ENCODE measurements at places on chromosomes 7 and 10.
A peak's percentile ranks its signal among the peaks of the same experiment; 100 is the strongest.

DNA sequence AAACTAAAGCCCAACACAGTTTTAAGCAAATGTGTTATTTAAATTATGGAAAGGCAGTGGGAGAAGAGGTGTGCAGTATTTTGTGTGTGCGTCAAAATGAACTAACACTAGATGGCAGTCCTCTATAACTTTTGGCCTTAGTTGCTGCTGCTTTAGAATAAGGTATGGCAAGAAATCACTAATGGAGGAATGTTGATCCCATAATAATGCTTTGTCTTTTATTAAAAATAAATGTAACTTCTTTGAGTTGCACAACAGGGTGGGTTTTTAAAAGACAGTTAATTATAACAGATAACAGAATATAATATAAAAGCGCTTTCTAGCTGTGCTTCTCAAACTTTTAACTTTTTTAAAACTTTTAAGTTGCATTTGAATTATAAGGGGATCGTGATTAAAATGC, 56.4 kb downstream of the BBS9 start:
- DNase-seq: peak; percentile 62

DNA sequence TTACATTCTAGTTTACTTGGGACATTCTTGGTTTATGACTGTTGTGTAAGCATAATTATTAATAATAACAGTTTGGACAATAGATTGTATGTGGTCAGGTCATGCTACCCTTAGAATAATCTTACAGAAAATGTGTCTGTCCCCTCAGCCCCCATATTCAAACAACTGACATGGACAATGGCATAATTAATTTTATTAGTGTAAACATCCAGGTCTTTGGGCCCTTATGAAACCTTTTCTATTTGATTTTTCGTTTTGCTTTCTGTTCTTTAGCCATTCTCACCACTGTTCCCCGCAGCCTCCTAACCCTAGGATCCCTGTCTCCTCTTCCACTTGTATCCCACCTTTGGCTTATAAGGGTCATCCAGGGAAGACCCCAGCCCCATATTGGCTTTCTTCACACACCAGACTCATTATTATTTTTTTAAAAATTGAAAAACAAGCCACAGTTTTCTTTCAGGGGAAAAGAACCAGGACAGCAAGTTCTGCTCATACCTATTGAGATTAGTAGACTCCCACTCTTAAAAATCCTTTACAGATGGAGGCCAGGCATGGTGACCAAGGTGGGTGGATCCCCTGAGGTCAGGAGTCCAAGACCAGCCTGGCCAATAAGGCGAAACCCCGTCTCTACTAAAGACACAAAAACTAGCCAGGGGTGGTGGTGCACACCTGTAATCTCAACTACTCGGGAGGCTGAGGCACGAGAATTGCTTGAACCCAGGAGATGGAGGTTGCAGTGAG, 11.5 kb downstream of the VIM start:
- DNase-seq: no peak

DNA sequence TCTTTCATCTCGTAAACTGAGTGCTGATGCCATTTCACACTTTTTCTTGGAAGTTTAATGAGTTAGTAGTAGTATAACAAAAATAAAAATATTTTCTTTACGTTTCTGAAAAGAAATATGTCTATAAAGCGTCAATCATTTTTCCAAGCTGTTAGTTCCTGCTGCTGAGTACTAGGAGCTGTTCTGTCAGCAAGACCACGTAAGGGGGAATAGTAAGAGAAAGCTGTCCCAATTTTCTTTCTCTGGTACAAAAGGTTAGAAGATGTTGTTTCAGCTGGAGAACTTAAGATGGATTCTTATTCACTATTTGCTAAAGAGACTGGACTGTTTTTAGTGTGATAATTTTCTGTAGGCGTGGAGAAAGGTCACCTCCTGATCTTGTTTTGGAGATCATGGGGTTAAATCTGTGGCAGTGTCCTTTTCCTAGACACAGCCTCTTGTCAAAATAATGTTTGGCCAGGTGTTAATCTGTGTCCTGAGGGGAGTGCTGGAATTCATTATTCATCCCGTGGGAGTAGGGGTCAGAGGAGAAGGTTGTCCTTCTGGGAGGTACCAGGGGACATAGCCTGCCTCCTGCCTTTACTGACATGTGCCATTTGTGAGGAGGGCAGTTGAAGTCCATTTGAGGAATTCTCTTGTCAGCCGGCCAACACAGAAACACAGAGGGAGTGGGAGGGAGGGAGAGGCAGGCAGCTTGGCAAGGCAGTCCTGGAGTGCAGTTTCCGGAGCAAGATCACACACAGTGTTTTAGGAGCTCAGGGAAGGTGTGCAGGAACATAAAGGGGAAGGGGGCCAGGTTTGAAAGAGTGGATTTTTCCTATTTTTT, 368.7 kb downstream of the AUTS2 start:
- DNase-seq: peak; percentile 61

- no peak for DNase-seq
Measured at GRCh38 chr7:70456719-70457118, 675.2 kb upstream of the GALNT17 start.

GRCh38 chr7:41974870-41975557, 262.0 kb downstream of the GLI3 start:
- no peak for DNase-seq

- no peak for DNase-seq
Measured at GRCh38 chr7:114825423-114825951, 96.4 kb upstream of the MDFIC start.

DNA sequence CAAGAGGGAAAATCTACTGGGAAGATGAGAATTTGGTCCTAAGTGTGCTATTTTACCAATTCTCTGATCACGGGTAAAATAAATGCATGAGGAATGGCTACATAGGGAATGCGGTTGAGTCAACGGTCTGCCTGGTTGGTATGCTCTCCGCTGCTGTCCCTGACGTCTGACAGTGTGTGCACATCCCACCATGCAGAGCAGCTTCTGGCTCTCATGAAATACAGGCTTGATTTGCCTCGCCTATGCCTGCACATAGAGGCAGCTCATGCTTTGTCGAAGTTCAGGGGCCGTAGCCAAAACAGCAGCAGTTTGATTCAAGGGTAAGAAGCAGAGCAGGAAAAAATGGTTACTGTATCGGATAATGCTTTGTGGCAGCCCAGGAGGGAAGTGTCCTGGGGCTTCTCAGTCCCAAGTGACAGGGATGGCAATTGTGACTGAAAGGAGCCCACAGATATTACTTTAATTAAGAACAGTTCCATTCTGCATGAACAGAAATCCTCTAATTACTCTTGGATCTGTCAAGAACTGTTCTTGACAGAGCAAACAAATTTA, 268.4 kb upstream of the SLC26A5 start:
- DNase-seq: peak; percentile 70

GRCh38 chr7:27709137-27710075, 30.6 kb upstream of the TAX1BP1 start:
- DNase-seq: no peak

GRCh38 chr7:73716318-73716890, 3.1 kb downstream of the STX1A start:
- no peak for DNase-seq

GRCh38 chr7:149468208-149468607, 7.3 kb upstream of the ZNF777 start:
- no peak for DNase-seq

DNA sequence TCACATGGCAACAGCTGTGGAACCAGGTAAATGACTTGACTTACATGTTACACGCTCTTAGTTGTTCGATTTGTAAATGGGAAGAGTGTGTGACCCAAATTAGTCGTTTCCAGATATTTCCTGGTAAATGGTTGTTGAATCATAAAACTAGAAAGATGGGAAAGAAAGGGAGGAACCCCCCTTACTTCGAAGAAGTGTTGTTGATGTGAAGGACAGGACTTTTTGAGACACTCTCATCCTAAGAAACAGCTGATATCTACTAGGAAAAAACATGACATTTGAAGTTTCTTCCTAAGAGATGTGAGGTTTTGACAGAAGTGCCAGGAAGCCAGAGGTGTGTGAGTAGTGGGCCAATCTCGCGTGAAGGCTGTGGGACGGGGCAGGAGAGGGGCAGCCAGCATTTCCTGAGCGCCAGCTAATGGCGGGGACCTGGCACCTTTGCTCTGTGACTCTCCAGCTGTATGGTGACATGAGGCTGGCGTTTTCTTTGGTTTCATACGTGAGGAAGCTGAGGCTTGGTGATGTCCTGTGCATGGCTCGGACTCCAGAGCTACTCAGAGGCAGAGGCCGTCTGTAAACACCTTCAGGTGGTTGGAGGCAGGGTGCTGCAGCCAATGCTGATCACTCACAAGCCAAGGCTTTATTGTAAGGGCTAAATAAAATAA, 53.7 kb downstream of the IKZF1 start:
- no peak for DNase-seq

DNA sequence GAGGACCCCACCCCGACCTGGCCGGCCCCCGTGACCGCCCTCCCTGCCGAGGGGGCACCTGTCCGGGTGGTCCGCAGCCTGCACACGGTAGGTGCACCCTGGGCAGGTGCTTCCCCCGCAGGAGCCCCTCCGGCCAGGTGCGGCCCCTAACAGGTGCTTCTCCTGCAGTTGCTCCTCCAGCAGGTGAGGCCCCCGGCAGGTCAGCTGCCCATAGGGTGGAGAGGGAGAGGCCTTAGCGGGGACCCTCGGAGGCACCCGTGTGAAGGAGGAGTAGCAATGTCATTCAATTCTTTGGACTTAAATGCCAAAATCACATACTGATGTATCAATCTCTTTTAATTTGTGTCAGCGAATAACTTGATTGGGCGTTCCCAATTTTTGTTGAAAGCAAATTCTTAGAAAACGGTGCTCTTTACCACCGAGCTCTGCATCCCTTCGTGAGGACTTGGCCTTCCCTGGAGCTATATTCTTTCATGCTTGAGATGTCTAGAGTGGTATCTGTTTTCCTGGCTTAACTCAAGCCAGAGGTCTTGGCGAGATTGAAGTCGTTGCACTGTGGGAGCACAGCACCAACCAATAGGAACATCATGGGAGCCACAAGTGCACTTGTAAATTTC, 738 bp upstream of the NCAPG2 start:
- peak; percentile 34 for DNase-seq

DNA sequence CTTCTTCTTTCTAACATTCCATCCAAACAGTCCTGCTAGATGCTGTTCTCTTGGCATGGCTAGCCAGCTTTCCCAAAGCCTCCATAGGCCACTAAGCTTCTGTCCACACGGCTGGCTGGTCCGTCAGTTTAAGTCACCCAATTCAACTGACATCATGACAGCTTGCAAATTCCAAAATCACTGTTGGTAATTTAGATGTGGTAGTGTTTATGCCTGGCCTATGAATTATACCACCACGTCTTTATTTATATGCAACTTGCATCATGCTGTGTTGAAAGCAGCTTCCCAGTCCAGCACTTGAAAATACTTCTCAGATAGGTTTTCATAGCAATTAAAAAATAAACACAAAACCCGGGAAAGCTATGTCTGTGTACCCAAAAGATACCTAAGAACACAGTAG, 2.2 kb upstream of the VIM start:
- no peak for DNase-seq

DNA sequence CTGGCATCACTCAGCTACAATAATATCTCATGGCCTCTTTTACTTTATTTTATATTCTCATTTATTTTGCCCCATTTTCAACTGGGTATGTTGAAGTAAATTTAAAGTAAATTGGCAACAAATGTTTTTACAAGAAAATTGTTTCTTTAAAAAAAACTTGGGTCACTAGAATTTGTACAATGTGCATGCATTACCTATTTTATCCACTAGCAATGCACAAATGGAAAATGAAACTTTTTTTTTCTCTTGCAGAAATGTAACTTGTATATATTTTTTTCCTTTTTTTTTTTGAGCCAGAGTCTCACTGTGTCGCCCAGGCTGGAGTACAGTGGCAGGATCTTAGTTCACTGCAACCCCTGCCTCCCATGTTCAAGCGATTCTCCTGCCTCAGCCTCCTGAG, 10.3 kb upstream of the H2AZ2 start:
- no peak for DNase-seq

GRCh38 chr10:35564341-35564968, 40.7 kb upstream of the GJD4 start:
- no peak for DNase-seq

GRCh38 chr7:139588632-139589031, 65.1 kb downstream of the CLEC2L start:
- DNase-seq: no peak

- DNase-seq: no peak
Measured at GRCh38 chr10:85544956-85545355, 821.6 kb downstream of the GRID1 start.

GRCh38 chr10:125006921-125007426, 65.1 kb downstream of the ZRANB1 start:
- DNase-seq: no peak

- DNase-seq: no peak
Measured at GRCh38 chr10:132142396-132143161, 44.2 kb upstream of the DPYSL4 start.

DNA sequence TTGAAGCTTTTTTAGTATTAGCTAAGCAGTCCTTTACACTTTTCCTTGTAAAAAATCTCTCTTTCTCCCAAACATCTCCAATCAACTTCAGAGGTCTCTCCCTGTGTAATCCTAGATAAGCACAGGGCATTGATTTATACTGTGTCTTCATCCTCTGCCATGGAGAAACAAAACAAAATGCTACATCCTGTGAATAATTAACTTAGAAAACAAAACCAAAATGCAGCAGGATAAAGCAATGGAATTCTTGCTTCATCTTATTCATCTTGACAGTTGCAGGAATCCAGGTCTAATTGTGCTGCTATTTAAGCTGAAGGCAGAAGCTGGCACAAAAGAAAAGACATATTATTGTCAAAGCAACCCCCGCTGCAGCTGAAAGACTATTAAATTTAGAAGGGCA, 641.5 kb upstream of the SORCS1 start:
- DNase-seq: no peak

- no peak for DNase-seq
Measured at GRCh38 chr10:52221923-52222322, 92.2 kb upstream of the DKK1 start.

DNA sequence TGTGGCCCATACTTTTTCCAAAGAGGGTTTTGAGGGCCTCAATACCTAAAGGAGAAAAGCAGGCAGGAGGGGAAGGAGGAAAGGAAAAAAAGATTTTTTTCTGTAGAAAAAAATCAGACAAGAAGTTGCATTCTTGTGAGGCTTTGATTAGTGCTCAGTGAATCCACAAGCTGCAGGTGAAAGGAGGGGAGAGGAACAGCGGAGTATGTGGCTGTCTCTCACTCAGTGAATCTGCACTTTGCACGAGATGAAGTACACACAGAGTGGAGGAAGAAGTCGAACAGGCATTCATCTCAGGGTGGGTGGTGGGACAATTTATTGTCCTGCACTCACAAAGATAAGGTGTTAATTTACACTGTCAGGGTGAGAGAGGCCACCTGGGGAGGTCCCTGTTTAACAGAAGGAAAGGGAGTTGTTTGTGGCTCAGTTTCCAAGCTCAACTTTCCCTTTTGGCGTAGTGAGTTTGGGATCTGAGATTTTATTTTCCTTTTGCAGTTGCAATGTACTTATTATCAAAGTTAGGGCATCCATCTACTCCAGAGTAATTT, 49.0 kb upstream of the VIPR2 start:
- DNase-seq: no peak

GRCh38 chr7:118079369-118079768, 104.6 kb upstream of the LSM8 start:
- DNase-seq: no peak

DNA sequence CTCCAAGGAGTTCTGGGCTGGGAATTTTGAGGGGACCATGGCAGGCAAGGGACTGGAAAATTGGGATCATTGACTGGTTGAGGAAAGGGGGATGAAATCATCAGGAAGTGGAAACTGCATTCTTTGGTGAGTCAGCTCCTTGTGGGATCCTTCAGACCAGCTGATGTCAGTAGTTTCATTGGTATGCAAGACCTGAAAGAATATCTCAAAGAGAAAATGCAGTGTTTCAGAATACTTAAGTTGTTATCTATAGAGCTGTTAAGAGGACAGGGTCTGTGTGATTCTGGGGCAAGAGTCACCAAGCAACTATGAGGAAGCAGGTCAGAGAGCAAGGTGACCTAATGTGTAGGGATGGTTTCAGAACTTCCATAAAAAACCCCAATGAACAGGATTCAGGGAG, 595.9 kb upstream of the AUTS2 start:
- DNase-seq: no peak

Data from cerebellar cortex (tissue), 1 donor.